ENCODE measurements at places on chromosomes 5 and 9.

GRCh38 chr9:22919423-22919822 is 472.8 kb downstream of the DMRTA1 start:
- DNase-seq: no peak

DNA sequence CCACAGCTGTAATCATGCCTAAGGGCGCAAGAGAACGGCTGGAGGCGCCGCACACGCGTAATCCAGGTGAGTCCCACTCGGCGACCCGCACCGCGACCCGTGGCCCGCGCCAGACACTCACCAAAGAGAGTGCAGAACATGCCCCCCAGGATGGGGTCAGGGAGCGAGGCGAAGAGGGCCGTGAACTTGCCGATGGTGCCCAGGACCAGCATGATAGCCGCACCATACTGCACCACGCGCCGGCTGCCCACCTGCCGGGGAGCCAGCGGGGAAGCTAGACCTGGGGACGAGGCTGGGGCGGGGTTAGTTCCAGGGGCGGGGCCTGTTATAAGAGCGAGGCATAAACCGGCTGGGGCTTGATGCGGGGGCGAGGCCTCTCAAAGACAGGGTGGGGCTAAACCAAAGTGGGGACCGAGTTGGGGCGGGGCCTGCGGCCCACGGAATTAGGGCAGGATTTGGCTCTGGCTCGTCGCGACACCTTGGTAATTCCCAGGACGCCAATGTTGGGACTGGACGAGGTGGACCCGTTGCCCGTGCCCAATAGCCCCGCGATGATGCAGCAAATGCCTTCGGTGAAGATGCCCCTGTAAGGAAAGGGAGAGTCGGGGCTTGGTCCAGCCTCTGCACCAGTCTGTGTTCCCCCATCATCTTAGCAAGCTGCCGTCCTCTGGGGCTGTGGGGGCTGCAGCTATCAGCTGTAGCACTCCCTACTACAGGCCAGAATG is 4.8 kb downstream of the SLC23A1 start:
- DNase-seq: no peak

- DNase-seq: no peak
Observed at GRCh38 chr9:72039532-72039931, 20.9 kb downstream of the C9orf57 start.

DNA sequence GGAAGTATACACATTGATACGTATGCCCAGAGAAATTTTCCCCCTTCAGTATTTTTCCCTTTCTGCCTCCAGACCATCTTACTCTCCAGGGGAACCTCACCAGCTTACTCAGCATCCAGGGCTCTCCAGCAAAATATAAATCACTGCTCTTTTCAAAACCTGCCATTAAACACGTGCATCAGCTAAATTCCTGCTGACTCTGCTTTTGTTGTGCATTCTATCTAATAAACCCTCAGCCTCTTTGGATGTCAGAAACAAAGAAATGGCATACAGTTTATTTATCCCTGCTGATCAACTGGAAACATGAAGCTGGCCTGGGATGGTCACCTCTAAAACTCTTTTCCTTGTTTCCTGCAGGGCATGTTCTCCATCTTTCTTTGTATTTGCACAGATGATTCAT is 126.8 kb downstream of the TRPM3 start:
- DNase-seq: no peak

DNA sequence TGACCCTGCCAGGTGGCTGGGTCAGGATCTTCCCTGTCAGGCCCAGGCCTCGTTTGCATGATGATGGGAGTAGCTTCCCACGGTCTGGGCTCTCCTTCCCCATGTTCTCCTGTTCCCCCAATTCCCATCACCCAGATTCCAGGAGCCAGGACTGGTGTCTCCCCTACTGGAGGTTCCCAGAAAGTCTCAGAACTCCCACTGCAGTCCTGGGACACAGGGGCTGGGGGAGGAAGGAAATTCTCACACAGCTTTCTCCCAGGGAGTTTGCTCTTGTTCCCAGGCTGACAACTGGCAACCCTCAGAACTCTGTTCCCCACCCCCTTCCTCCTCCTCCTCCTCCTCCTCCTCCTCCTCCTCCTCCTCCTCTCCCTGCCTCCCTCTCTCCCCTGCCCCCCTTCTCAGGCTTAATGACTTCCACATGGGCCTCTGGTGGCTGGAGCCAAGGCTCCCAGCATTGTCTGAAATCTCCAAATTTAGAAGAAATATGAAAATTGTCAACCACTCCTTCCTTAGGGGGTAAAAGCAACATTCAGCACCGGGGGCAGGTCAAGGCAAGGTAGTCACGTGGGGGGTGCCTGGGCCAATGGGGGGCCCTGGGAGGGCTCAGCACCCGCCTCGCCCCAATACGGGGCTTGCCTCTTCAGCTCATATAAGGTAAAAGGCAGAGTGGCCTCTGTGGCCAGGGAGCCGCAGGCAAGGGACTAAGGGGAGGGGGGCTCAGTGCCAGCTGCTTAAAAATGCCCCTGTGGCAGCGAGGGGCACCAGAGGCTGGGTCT is 27.3 kb upstream of the IL17B start:
- no peak for DNase-seq

DNA sequence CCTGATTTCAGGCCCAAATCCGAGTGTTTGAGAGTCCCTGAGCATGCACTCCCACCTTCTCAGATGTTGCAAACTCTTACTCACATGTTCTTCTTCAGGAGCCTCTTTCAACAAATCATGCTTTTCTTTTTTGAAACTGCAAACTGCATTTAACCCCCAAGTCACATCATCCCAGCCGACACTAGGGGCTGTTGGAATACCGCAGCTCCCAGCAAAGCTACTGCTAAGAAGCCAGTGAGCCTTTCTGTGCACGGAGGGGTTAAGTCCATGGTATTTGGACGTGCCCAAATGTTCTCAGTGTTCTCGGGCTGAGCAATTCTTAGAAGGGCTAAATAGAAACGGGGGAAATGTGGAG is 282.9 kb downstream of the NFIB start:
- DNase-seq: no peak
